ENCODE measurements at places on chromosomes 6 and 20. TPM values are rescaled to one million over a fixed set of nuclear protein-coding genes. Genes with fewer than 3 reads are reported as not detected.
A peak's percentile ranks its signal among the peaks of the same experiment; 100 is the strongest.

- DNase-seq: no peak
Observed at GRCh38 chr6:41157323-41157722, 3.2 kb upstream of the TREML1 start.

DNA sequence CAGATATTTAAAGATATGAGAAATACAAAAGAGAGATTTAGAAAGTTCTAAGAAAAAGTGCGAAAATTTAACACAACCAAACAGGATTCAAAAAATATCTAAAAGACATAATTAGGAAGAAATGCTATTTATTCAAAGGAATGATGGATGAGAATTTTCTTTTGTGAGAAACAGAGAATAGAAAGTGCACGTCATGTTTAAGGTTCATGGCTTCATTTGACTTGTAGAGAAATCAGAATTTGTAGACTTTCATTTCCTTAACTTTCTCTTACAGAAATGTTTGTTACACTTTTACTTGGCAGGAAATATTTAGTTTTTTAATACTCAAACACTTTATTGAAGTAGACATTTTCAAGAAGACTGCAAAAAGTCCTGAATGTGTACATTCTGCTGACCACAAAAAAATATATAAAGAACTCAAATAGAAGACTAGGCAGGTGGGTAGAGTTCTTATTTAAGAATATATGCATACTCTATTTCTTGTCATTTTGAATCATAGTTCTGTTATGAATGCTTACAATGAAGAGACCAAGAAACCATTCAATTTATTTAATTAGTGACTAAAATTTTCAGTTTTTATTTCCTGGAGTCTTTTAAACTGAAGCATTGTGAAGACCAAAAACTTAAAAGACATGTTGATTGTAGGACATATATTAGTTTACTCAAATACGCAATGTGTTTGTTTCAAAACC, 710.5 kb upstream of the HS3ST5 start:
- DNase-seq: no peak

GRCh38 chr6:116564921-116565872, 6.1 kb upstream of the RWDD1 start:
- DNase-seq: no peak

DNA sequence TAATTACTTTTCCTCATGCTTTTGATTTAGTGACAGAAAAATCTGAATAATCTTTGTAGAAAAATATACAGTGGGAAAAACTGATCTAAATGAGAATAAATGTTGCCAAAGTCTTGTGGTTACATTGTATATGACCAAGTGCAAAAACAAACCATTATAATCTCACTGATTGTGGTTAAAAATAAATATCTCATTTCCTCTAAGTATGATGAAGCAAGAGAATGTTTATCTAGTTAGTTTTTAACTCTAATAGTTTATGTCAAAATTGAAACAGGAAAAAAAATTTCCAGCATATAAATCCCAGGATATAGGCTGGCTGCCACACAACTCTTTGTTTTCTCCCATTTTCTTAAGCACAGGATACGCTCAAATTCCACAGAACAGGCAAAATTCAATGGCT, 392.7 kb upstream of the ID4 start:
- no peak for DNase-seq

DNA sequence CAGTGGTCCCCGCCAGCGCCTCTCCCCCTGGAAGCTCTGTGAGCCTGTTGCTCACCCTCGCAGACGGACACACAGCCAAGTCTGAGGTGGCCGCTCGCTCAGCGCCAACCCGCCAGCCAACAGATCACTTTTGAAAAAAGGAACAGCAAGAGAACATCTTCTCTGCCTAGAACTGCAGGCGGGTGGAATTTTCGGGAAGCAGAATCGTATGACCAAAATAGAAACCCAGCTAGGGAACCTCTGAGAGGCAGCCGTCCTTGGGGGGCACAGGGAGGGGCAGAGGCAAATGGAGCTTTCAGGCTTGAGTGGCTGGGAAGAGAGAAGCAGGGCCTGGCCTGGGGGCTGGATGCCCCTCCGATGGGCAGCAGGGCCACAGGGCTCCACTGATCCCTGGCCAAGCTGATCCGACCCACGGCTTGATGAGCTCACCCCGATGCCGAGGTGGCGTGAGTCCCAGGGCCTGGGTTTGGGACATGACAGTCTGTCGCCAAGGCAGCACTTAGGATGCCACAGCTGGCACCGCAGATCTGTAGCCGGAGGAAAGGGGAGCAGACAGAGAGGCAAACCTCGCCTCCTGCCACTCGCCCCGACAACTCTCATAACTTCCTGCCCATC, 9.8 kb downstream of the NFATC2 start:
- no peak for DNase-seq

GRCh38 chr6:125733516-125734300, 15.7 kb upstream of the HEY2 start:
- no peak for DNase-seq

DNA sequence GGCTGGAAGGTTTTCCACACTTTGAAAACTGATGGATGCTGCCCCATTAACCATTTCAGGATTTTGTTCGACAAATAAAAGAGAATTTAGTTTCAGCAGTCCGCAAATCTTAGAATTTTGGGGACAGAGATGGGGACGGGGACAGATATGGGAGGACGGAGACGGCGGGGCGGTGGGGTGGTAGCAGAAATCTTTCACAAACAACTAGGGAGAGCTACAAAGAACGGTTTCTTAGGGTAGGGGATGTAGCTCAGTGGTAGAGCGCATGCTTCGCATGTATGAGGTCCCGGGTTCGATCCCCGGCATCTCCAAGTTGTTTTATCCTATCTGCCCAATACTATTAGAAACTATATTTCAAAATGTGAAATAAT, 15.1 kb downstream of the HMGN4 start:
- DNase-seq: peak; percentile 70

DNA sequence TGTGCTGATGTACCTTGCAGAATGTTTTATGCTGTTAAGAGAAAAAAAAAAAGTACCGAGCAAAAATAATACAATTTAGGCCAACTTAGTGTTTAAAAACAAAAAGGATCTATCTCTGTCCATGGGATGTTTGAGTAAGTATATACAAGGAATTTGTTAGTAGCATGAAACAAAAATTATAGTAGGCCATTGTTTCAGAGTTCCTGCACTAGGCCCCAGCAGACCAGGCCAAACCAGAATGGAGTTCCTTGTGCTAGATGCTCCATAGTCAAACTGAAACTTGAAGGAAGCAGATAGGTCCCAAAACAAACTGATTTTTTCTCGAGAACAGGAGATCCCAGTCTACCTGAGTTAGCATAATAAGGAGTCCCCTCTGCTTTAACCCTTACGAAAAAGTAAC, 72.5 kb downstream of the SNX9 start:
- no peak for DNase-seq

DNA sequence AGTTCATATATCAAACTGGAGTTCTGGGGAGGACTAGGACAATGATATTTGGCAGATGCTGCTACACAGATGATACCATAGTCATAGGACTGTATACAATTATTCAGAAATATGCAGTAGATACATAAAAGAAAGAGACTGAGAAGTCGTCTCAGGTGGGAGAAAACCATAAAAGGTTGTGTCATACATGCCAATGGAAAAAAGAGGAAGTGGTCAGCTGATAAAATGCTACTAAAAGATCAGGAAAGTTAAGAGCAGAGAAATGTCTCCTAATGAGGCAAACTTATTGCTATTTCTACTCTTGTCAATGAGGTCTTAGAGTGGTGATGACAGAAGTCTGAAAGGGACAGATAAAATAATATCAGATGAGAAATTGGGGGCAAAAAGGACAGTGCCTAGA, 407.6 kb downstream of the COL12A1 start:
- no peak for DNase-seq

- DNase-seq: no peak
Observed at GRCh38 chr6:157832250-157832967, 9.4 kb downstream of the SNX9 start.

- no peak for DNase-seq
Observed at GRCh38 chr6:56864171-56864616, 90.7 kb upstream of the BEND6 start.

DNA sequence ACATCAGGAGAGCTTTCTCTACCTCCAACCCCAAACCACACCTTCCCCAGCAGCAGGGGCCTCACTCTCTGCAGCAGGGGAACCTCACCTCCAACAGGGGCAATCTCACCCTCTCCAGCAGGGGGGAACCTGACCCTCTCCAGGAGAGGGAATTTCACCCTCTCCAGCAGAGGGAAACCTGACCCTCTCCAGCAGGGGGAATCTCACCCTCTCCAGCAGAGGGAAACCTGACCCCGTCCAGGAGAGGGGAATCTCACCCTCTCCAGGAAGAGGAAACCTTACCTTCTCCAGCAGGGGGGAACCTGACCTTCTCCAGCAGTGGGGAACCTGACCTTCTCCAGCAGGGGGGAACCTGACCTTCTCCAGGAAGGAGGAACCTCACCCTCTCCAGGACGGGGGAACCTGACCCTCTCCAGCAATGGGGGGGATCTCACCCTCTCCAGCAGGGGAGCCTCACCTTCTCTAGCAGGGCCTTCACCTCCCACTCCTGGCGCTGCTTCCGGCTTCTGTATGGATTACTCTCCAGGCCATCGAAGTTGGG, 3.1 kb downstream of the B3GALT4 start:
- no peak for DNase-seq

DNA sequence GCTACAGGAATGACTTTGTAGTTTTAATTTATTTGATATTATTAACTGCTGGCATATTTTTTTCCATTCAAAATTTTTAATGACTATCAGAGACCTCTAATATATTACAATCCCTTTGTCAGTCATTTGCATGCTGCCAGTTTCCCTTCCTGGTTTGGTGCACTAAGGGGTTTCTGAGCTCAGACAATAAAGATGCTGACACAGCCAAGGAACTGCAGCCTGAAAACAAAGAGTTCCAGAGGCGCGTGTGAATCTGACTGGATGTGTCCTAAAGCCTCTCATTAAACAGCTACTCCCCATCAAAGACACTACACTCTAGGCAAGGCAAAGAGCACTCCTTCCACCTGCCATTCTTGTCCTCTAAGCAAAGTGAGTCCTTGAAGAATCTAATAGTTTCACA, 116.8 kb upstream of the DST start:
- no peak for DNase-seq

DNA sequence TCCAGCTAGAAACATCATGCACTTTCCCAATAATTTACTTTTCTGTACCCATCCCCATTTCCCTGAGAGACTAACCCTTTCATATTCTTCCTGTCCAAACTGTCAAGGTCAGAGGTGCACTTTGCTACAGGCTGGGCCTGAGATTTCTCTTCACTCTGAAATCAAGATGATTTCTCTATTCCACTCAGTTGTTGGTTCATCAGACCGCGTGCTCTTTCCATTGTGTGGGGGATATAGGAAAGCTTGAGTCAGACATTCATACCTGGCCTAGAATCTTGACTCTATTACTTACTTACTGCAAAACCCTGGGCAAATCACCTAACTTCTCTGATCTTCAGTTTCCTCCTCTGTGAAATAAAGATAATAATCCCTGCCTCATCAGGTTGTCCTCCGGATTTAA, 4.7 kb upstream of the ZDHHC14 start:
- DNase-seq: no peak

- no peak for DNase-seq
Observed at GRCh38 chr6:130980310-130981032, 82.6 kb downstream of the EPB41L2 start.

DNA sequence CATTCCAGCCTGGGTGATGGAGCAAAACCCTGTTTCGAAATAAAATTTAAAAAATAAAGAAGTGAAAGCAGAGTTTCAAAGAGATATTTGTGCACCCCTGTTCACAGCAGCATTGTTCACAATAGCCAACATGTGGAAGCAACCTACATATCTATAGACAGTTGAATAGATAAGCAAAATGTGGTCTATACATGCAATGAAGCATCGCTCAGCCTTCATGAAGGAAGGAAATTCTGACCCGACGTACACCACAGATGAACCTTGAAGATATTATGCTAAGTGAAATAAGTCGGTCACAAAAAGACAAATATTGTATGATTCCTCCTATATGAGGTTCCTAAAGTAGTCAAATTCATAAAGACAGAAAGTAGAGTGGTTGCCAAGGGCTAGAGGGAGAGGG, 6.5 kb upstream of the NCOA6 start:
- DNase-seq: no peak

DNA sequence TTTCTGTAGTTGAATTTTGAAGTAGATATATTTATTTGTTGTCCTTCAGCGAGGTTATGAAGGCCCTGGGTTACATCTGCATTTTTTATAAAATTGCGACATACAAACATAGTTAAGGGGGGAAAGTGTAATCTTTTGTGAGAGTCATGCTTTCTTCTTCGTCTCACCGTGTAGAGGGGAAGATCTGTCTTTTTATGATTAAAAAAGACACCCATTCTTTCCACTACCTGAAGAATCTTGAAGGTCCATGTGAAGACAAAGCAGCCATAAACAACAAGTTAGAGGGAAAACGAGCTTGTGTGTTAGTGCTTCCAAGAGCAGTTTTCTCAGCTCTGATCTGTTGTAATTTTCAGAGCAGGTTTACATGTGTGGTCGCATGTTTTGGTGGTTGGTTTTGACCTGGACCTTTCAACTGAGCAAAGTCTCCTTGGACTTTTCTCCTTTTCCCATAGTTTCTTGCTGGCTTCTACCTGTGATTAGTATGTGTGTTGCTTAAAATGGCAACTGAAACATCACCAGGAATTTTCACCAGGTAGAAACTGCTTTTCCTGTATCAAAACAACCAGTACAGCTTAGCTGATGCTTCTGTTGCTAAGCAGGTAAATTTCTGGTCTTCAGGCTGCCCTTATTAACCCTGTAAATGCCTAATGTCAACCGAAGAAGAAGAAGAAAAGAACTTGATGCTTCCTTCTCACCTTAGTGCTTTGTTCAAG, 37.3 kb downstream of the RREB1 start:
- no peak for DNase-seq

DNA sequence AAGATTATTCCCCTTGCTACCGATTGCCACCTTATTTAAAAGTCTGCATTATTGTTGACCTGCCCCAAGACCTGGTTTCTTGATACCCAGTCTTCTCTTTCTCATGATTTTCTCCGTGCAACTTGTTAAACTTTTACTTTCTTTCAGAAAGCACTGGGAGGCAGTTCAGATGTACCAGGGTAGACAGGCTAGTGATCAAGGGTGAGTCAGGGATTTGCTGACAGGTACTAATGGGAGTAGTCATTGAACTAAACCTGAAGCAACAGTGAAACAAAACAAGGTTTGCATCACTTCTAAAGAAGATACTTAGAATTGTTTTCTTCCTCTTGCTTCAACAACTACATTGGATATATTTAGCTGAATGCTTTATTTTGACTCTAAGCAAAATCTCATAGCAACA, 124.4 kb downstream of the KCNQ5 start:
- no peak for DNase-seq

The ADGB gene
- total RNA-seq: not detected

The LY6G5C gene
- 4.9 TPM for total RNA-seq

The CST5 gene
- not detected for total RNA-seq

The TPBG gene
- 16.7 TPM for total RNA-seq

The HBS1L gene
- total RNA-seq: 60.4 TPM

The RSPO3 gene
- 0.75 TPM for total RNA-seq

The ZNF334 gene
- 0.79 TPM for total RNA-seq

The PNPLA1 gene
- not detected for total RNA-seq

The CRIP3 gene
- total RNA-seq: 1.5 TPM

All from right atrium auricular region (tissue), 2 donors.